ENCODE measurements at places on chromosomes 3 and 15.
A peak's percentile ranks its signal among the peaks of the same experiment; 100 is the strongest.

GRCh38 chr15:27491666-27492621, 521.0 kb downstream of the GABRG3 start:
- no peaks in the 10 kb centered on the region for H3K36me3 ChIP-seq
- no peak for DNase-seq
- H3K27me3 ChIP-seq, result no peaks in the 10 kb centered on the region
- H3K27ac ChIP-seq, result no peak overlapping the region
- no peaks in the 10 kb centered on the region for H3K4me1 ChIP-seq

DNA sequence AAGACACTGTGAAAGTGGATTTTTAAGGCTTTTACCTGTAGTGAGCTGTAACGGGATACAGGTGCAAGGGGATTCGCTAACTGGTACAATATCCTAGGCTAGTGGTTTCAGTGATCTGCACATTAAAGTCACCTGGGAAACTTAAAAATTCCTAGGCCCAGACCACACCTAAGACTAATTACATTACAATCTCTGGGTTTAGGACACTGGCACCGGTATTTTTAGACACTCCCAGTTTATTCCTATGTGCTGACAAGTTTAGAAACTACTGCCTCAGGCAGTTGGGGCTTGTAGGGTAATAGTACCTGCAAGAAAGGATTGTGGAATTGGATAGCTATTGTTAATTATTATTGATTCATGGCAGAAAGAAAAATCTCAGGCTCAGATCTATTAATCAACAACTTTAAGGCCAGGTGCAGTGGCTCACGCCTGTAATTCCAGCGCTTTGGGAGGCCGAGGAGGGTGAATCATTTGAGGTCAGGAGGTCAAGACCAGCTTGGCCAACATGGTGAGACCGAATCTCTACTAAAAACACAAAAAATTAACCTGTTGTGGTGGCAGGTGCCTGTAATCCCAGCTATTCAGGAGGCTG, 50.4 kb upstream of the CASR start:
- H3K27ac ChIP-seq, result no peak overlapping the region
- H3K4me3 ChIP-seq, result no peak overlapping the region
- DNase-seq, result no peak
- no peaks in the 10 kb centered on the region for H3K36me3 ChIP-seq
- H3K27me3 ChIP-seq, result no peaks in the 10 kb centered on the region

DNA sequence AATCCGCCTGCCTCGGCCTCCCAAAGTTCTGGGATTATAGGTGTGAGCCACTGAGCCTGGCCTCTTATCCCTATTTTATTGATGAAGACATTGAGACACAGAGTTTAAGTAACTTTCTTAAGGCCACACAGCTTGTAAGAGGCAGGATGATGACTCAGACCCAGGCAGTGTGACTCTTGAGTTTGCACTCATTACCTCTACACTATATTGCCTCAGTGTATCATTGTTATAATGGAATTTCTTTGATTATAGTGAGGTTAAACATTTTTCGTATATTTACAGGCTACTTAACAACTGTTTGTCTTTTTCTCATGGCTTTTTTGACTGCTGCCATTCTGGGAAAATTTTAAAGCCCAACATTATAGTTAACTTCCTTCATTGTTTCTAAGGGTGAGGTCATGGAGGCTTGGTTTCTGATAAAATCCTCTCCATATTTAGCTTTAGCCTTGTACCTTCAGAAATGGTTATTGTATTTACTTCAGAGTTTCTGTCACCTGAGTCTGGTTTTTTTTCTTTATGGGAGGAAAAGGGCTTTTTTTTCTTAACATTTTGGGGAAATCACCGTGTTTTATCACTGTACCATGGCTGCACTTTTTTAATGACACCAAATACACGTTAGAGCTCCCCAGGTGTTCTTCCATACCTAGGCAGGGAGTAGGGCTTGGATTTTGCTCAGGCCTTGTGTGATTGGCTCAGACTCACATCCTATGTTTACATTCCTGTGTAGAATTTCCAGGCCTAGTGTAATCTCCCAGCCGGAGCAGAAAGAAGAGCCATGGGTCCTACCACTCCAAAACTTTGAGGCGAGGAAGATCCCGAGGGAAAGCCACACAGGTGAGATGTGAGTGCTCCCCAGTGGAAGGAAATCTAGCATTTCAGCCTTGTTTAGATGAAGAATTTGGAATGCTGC, 6.3 kb downstream of the ZNF774 start:
- H3K27me3 ChIP-seq, result no peaks in the 10 kb centered on the region
- no peak overlapping the region for H3K4me3 ChIP-seq

DNA sequence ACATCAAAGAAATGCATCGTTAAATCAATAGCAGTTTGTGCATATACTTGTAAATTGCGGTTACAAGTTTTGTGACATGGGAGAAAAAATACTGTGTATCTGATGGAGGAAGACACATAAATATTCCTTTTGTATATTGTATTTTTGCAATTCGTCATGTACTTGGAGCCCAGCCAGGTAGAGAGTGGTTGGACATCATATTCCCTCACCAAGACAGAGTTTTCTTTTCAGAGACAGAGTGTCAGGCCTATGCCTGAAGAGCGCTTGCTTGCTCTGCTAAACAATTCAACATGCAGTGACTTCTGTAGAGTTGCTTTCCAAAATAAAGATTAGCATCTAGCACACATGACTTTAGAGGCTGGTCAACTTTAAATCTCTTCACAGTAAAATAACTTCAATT, 24.8 kb upstream of the MEIS2 start:
- no peak overlapping the region for H3K27ac ChIP-seq
- H3K4me1 ChIP-seq, result no peaks in the 10 kb centered on the region
- no peak overlapping the region for H3K4me3 ChIP-seq
- DNase-seq, result no peak
- no peaks in the 10 kb centered on the region for H3K36me3 ChIP-seq

GRCh38 chr3:63132461-63133250, 145.5 kb upstream of the SYNPR start:
- no peak overlapping the region for H3K4me3 ChIP-seq
- no peaks in the 10 kb centered on the region for H3K27me3 ChIP-seq
- H3K4me1 ChIP-seq, result no peaks in the 10 kb centered on the region
- H3K27ac ChIP-seq, result no peak overlapping the region
- DNase-seq, result no peak
- no peaks in the 10 kb centered on the region for H3K36me3 ChIP-seq

DNA sequence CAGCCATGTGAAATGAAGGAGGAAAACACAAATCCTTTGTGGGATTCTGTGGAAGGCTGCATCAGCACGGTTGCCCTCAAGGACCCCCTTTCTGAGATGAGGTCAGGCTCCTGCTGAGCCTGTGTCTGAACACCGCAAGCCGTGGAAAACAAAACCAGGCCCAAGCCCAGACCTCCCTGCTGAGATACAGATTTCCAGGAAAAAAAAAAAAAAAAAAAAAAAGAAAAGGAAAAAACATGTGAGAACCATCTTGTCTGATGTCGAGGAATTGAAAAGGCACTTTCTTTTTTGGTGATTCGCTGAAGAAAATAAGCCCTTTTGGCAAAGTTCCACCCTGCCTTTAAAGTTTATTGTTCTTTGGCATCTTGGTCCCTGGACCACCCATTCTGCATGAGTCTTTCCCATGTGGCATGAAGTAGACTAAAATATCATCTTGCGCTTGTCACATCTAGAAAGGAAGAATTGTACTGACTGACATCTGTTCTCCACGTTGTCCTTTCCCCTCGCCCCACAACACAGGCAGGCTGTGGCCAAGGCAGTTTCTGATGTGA, 117.6 kb downstream of the CHST2 start:
- no peaks in the 10 kb centered on the region for H3K27me3 ChIP-seq
- no peak overlapping the region for H3K27ac ChIP-seq
- H3K4me3 ChIP-seq, result no peak overlapping the region
- H3K4me1 ChIP-seq, result no peaks in the 10 kb centered on the region
- no peaks in the 10 kb centered on the region for H3K36me3 ChIP-seq
- DNase-seq, result no peak

DNA sequence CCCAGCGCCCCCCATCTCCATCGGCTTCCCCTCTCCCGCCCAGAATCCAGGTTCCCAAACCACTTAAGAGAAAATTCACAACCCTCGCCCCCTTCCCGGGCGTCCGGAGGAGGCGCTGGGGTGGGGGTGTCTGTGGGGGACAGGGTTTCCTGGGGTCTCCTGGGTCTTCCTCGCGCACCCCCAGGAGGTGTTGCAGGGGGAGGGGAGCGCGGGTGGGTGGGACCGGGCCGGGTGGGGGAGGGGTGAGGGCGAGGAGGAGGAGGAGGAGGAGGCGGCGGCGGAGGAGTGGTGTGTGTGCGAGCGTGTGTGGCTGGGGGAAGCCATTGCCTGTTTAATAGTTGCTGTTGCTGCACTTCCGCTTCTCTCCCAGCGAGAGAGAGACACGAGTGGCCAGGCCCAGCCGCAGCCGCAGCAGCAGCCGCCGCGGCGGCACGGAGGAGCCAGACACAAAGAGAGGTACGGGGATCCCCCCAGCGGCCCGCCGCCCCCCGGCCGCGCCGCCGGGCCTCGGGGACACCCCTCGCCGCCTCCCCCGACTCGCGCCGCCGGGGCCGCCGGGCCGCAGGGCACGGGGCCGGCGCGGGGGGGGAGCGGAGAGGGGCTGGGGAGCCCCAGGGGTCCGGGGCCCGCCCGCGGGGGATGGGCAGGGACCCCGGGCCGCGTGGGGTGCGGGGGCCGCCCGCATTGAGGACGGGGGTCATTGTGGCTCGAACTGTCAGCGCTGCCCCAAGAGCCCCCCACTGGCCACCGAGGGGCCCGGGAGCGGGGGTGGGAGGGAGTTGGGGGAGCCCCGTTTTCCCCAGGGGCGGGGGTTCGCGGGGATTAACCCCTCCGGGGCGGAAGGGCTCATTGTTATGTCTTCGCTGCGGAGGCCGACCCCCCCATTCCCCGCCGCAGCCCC, at the start of gene UBE2E1:
UBE2E1 (plus strand) TSS at position 323 of the 901 bp plus-strand sequence. CDS start 1,315 bp downstream, outside the sequence.
- H3K27ac ChIP-seq, result peak within 1 kb of the TSS; percentile 63
- H3K27me3 ChIP-seq, result no peaks in the 10 kb centered on the region
- H3K36me3 ChIP-seq, result no peaks in the 10 kb centered on the region
- DNase-seq, result no peak

GRCh38 chr3:13025090-13025489, 48.1 kb downstream of the IQSEC1 start:
- DNase-seq, result peak; percentile 88
- H3K4me3 ChIP-seq, result no peak overlapping the region
- H3K36me3 ChIP-seq, result no peaks in the 10 kb centered on the region
- H3K4me1 ChIP-seq, result peaks cover 18% of the 10 kb centered on the region

GRCh38 chr15:60507596-60508424, 28.9 kb upstream of the ICE2 start:
- peaks cover 6% of the 10 kb centered on the region for H3K36me3 ChIP-seq
- H3K4me1 ChIP-seq, result peaks cover 4% of the 10 kb centered on the region
- DNase-seq, result no peak
- H3K27me3 ChIP-seq, result no peaks in the 10 kb centered on the region
- H3K4me3 ChIP-seq, result no peak overlapping the region

DNA sequence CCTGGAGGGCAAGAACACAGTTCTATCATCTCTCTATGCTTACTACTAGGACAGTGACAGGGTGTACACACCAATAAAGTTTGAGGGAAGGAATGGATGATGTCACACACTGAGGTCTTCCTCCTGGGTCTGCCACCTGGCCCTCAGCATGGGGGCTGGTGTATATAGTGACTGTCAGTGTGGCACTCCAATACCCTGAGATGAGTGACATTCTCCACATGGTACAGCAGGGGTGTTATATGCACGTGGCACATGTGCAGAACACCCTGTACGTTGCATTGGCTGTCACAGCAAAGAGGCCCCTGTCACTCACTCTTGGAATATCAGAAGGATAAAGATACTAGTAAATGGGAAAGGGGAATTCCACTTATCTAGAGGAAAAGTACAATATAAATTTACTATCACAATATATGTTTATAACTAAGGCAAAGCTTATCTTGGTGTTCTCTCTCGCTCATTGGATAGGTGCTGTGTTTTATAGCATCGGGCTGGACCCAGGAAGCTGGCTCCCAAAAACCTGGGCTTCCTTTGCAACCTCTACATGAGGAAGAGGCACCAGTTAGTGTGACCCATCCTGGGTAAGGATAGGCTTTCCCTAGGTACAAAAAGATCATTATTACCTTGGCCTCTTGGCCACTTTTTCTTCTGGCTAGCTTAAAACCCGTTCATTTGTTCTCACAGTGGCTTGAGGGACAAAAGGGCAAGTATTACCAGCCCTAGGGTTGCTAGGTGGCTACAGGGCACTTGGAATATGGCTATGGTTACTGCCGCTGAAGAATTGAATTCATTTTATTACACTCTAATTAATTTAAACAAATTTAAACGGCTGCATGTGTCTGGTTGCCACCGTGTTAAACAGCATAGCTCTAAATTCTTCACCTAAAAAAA, 54.8 kb upstream of the HES1 start:
- peaks cover 2% of the 10 kb centered on the region for H3K4me1 ChIP-seq
- H3K4me3 ChIP-seq, result no peak overlapping the region
- no peaks in the 10 kb centered on the region for H3K36me3 ChIP-seq
- H3K27ac ChIP-seq, result no peak overlapping the region

- H3K27ac ChIP-seq, result no peak overlapping the region
- DNase-seq, result no peak
- H3K4me1 ChIP-seq, result no peaks in the 10 kb centered on the region
- no peaks in the 10 kb centered on the region for H3K27me3 ChIP-seq
- no peaks in the 10 kb centered on the region for H3K36me3 ChIP-seq
These were observed 30.9 kb upstream of the SNRPA1 start for GRCh38 chr15:101326026-101326315.

GRCh38 chr3:99929745-99930139, 112.1 kb downstream of the CMSS1 start:
- peak overlapping the region; percentile 30 for H3K4me3 ChIP-seq
- H3K27me3 ChIP-seq, result no peaks in the 10 kb centered on the region
- peak overlapping the region; percentile 84 for H3K27ac ChIP-seq
- peaks cover 4% of the 10 kb centered on the region for H3K4me1 ChIP-seq
- DNase-seq, result peak; percentile 73
- H3K36me3 ChIP-seq, result no peaks in the 10 kb centered on the region

DNA sequence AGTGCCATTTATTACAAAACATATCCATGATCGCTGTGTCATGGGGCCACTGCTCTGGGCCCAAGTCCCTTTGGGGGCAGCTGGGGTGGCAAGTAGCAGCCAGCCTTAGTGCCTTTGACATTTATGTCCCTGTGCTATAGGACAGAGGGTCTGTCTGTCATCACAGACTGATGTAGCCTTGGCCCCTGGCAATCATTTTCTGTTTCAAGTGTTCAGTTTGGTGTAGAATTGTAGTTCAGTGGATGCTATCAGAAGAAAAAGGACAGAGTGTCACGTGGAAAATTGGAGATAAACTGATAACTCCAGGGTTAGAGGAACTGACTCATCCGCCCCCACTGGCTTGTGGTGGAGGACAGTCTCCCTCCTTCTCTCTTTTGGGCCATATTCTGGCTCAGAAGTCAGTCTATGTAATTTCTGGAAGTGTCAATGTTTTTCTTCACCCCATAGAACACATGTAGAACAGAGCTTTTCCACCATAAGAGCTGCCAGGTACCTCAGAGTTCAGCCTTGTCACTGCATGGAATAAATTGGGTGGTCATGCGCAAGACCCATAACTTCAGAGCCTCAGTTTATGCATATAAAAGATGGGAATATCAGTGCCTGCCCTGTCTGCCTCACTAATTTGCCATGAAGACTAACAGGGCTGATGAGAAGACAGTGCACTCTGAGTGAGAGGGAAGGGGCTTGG, 4.5 kb upstream of the MRPS22 start:
- DNase-seq, result no peak
- no peak overlapping the region for H3K4me3 ChIP-seq
- H3K27ac ChIP-seq, result no peak overlapping the region
- H3K4me1 ChIP-seq, result no peaks in the 10 kb centered on the region
- no peaks in the 10 kb centered on the region for H3K36me3 ChIP-seq

GRCh38 chr3:32181796-32182195, 56.7 kb upstream of the CMTM8 start:
- H3K4me1 ChIP-seq, result no peaks in the 10 kb centered on the region
- H3K36me3 ChIP-seq, result no peaks in the 10 kb centered on the region
- H3K27ac ChIP-seq, result no peak overlapping the region
- no peaks in the 10 kb centered on the region for H3K27me3 ChIP-seq

Data from ascending aorta (tissue), 2 donors.